ENCODE measurements at places on chromosomes 13 and 19. TPM values are rescaled to one million over a fixed set of nuclear protein-coding genes. Genes with fewer than 3 reads are reported as not detected.

The DLEU7 gene
- not detected for total RNA-seq

The LIM2 gene
- total RNA-seq, result not detected

The NCCRP1 gene
- total RNA-seq, result 420 TPM

The GAS6 gene
- total RNA-seq, result 175 TPM

The NLRP5 gene
- not detected for total RNA-seq

The FUT2 gene
- 2.1 TPM for total RNA-seq

The B3GNT8 gene
- total RNA-seq, result 6.6 TPM

GRCh38 chr19:6210721-6211600, 68.8 kb downstream of the MLLT1 start:
- no peaks in the 10 kb centered on the region for H3K4me1 ChIP-seq
- peaks cover 42% of the 10 kb centered on the region for H3K36me3 ChIP-seq
- H3K4me3 ChIP-seq, result no peak overlapping the region
- no peak for DNase-seq
- no peak overlapping the region for H3K27ac ChIP-seq

DNA sequence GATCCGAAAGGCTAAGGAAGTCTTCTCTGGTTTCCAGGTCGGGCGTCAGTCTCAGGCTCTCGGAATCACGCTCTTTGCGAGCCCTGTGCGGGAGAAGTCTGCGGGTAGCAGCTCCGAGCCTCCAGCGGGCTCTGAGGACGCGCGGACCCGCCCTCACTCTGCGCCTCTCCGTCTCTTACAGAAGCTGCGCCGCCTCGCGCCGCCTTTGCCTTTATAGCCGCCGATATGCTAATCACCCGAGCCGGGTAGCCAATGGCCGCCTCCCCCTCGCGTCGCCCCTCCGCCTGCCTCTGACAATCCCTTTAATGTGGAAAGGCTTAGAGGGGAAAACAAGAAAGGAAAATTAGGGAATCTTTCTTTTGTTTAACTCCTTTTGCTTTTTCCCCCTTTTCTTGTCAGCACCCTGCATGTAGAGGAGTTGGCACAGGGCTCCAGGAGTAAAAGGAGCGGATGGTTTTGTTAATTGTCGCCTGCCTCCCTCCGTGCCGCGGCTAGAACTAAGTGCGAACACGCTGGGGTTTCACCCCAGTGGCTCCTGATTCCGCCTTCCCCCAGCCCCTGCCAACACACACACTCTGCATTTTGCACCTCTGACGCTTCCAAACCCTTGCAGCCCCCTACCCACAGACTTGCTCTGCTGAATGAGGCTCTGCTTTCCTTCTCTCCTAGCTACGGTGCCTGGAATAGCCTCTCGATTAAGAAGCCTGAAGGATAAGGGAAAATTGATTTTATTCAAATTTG, at the start of gene PCDH8:
Gene PCDH8 (minus strand): TSS at position 186 of the 741 bp plus-strand sequence. CDS start 204 bp downstream, outside the sequence.
- no peak for DNase-seq
- H3K36me3 ChIP-seq, result no peaks in the 10 kb centered on the region
- H3K27ac ChIP-seq, result no peak within 1 kb of the TSS
- H3K27me3 ChIP-seq, result peaks cover 70% of the 10 kb centered on the region

DNA sequence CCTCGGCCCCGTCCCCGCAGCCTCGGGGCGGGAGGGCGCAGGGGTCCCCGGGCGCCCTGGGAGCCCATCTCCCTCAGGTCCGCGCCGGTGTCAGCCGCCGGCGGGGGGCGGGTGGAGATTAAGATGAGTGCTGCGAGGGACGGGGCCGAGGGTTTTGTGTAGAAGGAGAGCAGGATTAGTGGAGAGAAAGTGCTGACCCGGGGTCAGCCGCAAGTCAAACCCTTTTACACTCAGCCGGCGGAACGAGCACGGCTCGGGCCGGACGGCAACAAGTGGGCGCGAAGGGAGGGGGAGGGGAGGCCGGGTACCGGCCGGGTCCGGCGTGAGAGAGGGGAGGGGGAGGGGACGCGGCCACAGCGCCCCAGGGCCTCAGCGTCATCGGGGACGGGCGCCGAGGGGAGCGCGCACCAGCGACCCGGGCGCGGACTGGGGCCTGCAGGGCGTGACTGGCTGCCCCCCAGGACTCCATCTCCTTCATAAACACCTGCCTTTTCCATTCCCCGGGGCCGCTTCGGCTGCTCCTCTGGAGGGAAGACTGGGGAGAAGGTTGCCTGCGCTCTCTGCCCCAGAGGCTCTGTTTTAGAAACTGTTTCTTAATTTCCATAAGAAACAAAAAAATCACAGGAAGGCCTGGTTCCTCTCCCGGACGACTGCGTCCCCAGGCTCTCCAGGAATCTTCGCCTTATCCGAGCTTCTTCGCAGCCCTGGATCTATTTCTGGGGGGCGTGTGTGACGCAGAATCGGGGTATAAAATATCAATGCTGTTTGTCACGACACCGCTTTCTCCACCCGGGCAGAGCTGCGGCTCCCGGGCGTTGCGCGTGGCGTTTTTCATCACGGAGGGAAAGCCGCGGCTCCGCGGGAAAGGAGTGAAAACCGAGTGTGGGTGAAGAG, 6.5 kb downstream of the SOX1 start:
- H3K27ac ChIP-seq, result no peak overlapping the region
- peak overlapping the region; percentile 34 for H3K4me3 ChIP-seq
- peaks cover 89% of the 10 kb centered on the region for H3K27me3 ChIP-seq
- peaks cover 29% of the 10 kb centered on the region for H3K4me1 ChIP-seq

- H3K27me3 ChIP-seq, result peaks cover 58% of the 10 kb centered on the region
- peaks cover 1% of the 10 kb centered on the region for H3K4me1 ChIP-seq
Measured at GRCh38 chr19:50546527-50547221, 21.6 kb downstream of the LRRC4B start.

DNA sequence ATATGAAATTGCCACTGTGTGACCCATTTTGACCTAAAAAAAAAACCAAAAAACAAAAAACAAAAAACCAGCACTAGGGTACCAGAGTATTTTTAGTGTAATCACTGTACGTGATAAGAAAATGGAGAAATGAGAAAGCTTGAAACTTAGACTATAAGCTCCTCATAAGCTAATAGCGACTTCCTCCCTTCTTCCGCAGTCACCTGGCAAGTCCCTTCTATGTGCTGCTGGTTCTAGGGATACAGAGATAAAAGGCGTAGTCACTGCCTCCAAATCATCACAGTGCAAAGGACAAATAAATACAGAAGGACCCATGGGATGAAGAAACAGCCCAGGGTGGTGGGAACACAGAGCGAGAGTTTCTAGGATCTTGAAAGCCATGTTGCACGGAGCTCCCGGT, 190.3 kb downstream of the TM9SF2 start:
- no peaks in the 10 kb centered on the region for H3K36me3 ChIP-seq
- H3K4me1 ChIP-seq, result no peaks in the 10 kb centered on the region
- DNase-seq, result no peak

DNA sequence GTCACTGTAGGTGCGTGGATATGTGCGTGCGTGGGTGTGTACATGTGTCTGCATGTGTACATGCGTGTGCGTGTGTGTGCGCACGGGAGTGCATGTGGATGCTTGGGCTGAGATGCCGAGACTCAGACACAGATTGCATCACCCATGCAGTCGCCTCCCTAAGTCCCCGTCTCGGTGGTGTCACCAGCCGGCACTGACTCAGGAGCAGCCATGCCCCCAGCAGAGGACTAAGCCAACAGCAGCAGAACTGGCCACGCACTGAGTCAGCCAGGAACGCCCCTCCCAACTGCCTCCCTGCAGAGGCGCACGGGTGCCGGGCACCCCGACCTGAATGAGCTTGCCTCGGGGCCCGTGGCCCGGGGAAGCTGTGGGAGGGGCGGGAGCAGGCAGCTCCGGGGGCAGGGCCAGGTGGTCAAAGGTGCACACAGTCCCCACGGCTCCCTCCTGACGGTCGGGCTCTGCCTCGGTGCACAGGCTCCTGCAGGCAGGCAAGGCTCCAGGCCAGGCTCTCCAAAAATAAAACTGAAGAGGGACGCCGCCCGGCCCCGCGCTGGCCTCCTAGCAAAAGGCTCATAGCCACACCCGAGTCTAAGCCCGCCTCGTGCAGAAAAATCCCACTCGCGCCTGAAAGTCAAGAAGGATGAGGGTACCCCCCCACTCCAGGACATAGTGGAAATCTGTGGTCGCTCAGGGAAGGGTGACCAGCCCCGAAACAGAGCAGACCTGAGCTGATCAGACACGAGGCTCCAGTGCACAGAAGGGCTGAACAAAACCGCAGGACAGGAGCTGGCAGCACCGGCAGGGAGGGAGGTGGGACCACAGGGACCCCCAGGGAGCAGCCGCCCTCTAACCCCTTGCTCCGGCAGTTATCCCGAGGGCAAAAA, 49.2 kb downstream of the GADD45B start:
- H3K36me3 ChIP-seq, result no peaks in the 10 kb centered on the region
- peak overlapping the region; percentile 37 for H3K4me3 ChIP-seq
- no peak for DNase-seq
- peaks cover 31% of the 10 kb centered on the region for H3K4me1 ChIP-seq

DNA sequence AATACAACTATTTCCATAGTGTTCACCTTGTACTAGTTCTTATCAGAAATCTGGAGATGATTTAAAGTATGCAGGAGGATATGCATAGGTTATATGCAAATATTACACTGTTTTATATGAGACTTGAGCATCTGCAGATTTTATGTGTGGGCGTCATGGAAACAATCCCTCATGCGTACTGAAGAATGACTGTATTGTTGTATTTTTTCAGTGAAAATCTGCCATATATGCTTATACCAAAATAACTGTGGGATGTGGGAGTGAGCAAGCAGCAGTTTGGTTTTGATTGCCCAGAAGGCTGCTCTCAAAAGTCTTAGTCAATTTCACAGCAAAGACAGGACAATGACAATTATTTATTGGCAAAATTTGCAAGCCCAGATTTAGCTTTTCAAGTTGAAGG, 238.8 kb upstream of the PCDH20 start:
- DNase-seq, result no peak
- H3K36me3 ChIP-seq, result no peaks in the 10 kb centered on the region
- H3K27ac ChIP-seq, result no peak overlapping the region
- H3K4me1 ChIP-seq, result no peaks in the 10 kb centered on the region
- H3K27me3 ChIP-seq, result no peaks in the 10 kb centered on the region
- H3K4me3 ChIP-seq, result no peak overlapping the region

- H3K27me3 ChIP-seq, result no peaks in the 10 kb centered on the region
- H3K4me1 ChIP-seq, result no peaks in the 10 kb centered on the region
- H3K27ac ChIP-seq, result no peak overlapping the region
- H3K4me3 ChIP-seq, result no peak overlapping the region
- DNase-seq, result no peak
Measured at GRCh38 chr13:51928231-51928630, 66.5 kb downstream of the CCDC70 start.

DNA sequence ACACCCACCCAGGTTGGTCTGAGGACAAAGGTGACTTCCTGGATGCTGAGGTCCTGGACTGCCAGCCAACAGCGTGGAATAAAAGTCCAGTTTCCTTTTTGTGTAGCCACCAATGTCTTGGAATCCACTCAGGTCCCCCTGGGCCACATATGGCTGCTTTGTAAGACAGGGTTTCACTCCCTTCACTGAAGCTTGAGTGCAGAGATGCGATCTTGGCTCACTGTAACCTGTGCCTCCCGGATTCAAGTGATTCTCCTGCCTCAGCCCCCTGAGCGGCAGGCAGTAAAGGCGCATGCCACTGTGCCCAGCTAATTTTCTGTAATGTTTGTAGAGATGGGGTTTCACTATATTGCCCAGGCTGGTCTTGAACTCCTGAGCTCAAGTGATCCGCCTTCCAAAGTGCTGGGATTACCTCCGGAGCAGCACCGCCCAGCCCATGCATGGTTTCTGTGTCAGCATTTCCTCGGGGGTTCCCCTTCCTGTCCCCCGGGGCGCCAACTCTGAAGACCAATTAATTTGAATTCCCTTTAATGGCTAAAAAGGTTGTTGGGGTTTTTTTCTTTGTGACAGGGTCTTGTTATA, 17.5 kb downstream of the KANK2 start:
- no peak overlapping the region for H3K4me3 ChIP-seq
- H3K36me3 ChIP-seq, result peaks cover 36% of the 10 kb centered on the region
- H3K27ac ChIP-seq, result peak overlapping the region; percentile 64
- H3K4me1 ChIP-seq, result peaks cover 16% of the 10 kb centered on the region
- no peak for DNase-seq
- H3K27me3 ChIP-seq, result no peaks in the 10 kb centered on the region

DNA sequence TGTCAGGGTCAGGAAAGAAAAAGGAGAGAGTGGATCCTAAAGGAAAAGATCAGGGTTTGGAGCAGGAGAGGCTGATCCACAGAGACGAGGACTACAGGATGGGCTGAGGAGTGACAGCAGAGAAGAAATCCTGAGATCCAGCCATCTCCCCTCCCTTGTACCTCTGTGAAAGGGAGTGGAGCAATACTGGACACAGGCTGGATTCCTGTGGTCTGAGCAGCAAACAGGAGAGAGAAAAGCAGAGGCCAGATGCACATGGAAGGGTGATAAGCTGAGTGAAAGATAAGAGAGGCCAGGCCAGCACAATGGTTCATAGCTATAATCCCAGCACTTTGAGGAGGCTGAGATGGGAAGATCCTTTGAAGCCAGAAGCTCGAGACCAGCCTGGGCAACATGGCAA, 472.1 kb upstream of the TSHZ3 start:
- no peaks in the 10 kb centered on the region for H3K4me1 ChIP-seq
- no peak overlapping the region for H3K4me3 ChIP-seq
- no peak overlapping the region for H3K27ac ChIP-seq
- H3K27me3 ChIP-seq, result no peaks in the 10 kb centered on the region

GRCh38 chr19:42540071-42540553, 11.8 kb upstream of the CEACAM1 start:
- H3K27me3 ChIP-seq, result no peaks in the 10 kb centered on the region
- no peaks in the 10 kb centered on the region for H3K36me3 ChIP-seq
- no peak for DNase-seq
- no peaks in the 10 kb centered on the region for H3K4me1 ChIP-seq
- H3K4me3 ChIP-seq, result no peak overlapping the region
- H3K27ac ChIP-seq, result no peak overlapping the region

DNA sequence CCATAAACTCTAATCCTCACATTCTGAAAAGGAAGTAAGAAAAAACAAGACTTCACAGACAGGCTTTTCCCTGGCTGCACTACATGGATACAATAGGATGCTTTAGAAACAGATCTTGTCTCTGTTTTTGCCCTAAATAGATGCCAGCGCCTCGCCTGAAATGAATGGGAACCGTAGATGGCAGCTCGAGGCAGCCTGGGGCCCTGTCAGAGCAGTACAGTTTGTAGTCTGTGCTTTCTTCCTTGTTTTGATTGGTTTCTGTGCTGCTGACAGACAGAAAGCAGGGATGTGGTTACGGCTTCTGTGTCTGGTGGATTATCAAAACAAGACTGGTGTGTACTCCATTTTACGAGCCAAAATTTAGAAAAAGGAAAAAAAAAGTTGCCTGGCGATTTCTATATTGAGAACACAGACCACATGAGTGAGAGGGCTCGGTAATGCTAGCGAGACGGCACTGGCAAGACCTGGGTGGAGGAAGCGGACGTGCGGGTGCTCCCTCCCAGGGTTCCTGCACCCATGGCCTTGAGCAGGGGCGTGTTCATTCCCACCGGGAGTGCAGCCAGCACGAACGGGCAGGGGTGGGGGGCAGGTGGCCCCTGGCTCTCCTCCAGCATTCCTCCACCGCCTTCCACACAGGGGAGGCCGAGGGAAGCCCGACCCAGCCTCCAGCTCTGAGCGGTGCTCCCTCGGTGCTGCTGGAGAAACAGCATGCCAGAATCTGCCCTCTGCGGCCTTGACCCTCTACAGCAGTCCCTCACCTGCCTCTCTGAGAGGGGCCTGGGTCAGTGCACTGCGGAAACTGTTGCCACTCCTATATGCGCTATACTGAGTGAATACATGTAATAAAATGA, 37.6 kb upstream of the C1QTNF9 start:
- H3K4me1 ChIP-seq, result peaks cover 46% of the 10 kb centered on the region
- DNase-seq, result no peak
- H3K27me3 ChIP-seq, result no peaks in the 10 kb centered on the region
- no peaks in the 10 kb centered on the region for H3K36me3 ChIP-seq
- H3K27ac ChIP-seq, result peak overlapping the region; percentile 88
- H3K4me3 ChIP-seq, result peak overlapping the region; percentile 44

Data from suprapubic skin (tissue), 4 donors.